ENCODE measurements at places on chromosomes 7 and 10.

DNA sequence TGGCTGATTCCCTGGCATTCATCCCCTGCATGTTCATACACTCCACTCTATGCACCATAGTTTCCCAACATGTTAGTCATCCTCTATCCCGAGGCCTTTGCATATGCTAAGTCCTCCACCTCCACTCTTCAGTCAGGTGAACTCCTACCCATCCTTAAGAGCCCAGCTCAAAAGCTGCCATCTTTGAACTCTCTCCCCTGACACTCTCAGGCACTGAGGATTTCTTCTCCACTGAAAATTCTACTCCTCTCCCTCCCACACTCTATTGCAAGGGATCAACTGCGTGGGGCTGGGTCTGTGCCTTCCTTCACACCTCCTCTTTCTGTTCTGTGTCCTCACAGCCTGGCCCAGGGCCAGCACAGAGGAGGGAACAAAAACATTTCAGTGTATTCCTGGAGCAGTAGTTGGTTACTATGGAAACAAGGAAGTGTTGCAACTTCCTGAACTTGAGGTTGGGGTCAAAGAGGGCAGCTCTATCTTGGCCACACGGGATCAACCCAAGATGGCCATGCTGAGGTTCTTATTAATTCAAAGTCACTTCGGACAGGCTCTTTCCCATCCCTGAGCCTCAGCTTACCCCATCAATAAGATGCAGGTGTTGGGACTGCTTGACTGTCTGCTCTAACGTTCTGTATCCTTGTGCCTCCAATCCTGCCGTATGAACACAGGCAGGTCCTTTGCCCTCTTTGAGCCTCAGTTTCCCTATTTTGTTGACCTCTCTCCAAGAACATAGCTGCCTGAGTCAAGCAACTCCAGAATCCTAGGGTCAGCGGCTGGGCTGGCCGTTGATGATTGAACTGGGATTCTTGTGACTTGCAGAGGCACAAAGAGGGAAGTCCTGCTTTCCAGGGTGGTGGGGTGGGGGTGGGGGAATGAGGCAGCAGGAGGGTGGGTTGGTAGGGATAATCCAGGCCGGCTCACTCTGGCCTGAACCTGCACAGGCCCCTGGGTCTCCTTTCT is 15.5 kb downstream of the ZMIZ1 start:
- DNase-seq = no peak

GRCh38 chr10:132011445-132011844 is 29.7 kb upstream of the BNIP3 start:
- DNase-seq = no peak

DNA sequence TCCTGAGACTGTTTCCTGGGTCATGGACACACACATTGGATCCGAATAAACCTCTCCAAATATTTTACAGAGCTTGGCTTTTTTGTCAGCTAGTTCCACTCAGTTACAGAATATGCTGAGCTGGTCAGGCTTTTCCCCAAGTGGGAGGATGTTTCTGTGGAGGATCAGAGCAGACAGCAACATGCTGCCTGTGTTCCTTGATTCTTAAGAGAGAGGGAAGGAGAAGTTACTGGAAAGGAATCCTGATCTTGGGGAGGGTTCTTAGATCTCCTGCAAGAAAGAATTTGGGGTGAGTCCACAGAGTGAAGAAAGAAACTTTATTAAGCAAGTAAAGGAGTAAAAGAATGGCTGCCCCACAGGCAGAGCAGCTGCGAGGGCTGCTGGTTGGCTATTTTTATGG is 76.8 kb upstream of the RPA3 start:
- DNase-seq = no peak

DNA sequence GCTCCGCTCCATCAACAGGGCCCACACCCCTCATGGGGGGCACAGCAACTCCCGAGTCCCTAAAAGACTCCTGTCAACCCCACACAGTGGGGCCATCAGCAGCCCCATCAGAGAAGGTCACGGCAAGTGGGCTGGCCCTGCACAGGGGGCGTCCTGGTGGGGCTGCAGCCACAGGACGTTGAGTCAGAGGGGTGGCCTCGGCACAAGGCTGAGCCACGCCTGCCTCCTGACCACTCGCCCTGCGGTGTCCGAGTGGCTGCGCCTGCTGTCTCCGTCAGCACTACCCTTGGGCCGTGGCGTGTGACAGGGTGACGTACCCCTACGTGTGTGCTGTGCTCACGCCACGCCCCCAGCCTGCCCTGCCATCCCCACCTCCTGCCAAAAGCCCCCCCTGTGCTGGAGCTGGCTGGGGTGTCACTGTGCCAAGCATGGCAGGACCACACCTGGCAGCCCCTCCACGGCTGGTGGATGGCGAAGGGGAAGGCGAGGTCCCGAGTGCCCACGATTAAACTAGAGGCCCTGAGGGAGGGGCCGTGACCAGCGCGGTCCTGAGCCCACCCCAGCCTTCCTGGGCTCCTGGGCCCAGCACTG is 26.0 kb upstream of the NKX6-2 start:
- DNase-seq = no peak

GRCh38 chr7:148935451-148935850 is 51.4 kb upstream of the EZH2 start:
- no peak for DNase-seq

GRCh38 chr7:93185303-93186027 is 37.3 kb upstream of the SAMD9L start:
- DNase-seq = no peak
